NB4 (cell line): ENCODE measurements at places on chromosomes 7 and 10.
A peak's percentile ranks its signal among the peaks of the same experiment; 100 is the strongest.

DNA sequence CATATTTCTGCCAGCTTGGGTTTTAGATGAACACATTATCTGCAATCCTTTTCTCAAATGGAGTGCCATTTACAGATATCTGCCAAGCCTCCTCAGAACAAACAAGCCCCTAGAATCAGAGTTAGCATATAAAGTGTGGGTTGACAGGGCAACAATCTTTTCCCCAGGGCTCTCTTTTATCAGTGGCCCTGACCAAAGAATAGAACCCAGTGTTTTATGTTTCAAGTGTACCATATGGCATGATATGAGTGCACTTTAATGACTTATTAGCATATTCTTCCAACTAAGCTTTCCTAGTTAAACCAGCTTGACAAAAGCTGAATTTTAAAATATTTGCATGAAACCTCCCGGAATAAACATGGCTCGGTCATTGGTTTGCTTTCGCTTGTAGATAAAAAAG is 57.3 kb downstream of the EVX1 start:
- no peak for DNase-seq

DNA sequence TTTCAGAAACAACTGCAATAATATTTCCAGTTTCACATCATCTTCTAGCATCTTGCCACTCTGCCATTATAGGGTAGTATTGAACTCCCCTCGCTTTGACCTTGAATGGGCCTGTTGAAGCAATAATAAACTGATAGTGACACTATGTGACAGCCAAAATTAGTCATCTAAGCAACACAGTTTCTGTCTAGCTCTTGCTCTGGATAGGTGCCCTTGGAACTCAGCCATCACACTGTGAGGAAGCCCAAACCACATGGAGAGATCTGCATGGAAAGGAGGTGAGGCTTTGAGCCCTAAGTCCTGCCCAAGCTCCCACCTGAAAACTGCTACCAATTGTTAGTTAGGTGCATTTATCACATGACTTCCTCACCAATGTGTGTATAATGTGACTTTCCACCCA is 18.1 kb upstream of the KCND2 start:
- no peak for DNase-seq

- peak; percentile 53 for DNase-seq
These were observed 135.2 kb downstream of the CUX1 start for GRCh38 chr7:101952355-101953247.

DNA sequence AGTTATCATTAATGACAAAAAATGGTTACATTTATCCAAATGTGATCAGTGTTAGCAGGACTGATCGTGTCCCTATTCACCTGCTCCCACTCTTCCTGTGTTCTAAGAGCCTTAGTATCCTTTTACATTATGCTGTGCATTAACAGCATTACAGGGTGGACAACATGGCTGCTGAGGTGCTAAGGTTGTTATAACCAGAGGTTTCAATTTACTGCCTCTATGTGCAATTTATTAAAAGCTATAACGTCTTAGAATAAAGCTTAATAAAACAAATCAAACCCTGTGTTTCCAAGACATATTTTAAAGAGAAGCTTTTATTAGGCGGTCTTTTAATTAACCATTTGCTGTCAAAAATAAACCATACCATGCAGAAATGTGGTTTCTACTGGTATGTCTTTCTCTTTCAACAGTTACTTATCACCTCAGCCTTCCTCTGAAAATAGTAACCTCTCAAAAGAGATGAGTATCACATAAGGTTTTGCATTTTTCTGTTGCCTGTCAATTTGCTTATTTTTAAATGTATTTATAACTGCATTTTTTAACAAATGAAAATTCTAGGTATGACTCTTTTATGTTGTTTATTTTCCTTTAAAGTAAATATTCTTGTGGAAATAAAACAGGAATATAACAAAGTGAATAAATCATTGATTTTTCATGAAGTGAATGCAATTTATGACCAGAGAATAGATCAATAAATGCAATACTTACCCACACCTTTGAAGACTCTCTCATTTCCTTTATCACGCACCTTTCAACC is 849.8 kb upstream of the SORCS1 start:
- DNase-seq, result no peak

DNA sequence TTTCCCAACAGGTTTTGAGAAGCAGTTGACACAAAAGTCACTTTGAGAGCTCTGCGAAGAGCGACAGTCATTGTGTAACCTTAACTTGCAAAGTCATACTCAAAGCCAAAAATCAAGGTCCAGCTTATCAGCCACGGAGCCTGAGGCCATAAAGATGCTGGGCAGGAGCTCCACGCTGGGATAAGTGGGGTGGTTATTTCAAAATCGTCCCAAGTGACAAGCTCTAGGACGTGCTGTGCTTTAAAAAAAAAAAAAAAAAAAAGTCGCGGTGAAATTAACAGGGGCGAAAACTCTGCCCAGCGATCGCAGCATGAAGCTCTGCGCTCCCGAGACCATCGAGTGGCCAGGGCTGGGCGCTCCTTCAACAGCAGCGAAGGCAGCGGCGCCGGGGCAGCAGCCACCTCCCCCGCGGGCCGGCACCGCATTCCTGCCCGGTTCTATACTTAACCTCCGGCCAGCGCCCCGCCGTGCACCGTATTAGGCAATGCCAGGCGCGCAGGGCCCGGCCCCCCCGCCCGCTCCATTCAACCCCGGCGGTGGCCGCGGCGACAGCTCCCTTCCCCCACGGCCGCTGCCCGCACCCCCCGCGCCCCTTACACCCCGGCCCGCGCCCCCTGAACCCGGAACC is 657 bp downstream of the HACD1 start:
- DNase-seq, result peak; percentile 76

GRCh38 chr10:126674741-126675515 is 4.4 kb upstream of the C10orf90 start:
- no peak for DNase-seq

- DNase-seq, result no peak
These were observed 317.3 kb upstream of the HGF start for GRCh38 chr7:82087099-82087498.

GRCh38 chr10:113469796-113470195 is 83.1 kb upstream of the HABP2 start:
- DNase-seq, result no peak

DNA sequence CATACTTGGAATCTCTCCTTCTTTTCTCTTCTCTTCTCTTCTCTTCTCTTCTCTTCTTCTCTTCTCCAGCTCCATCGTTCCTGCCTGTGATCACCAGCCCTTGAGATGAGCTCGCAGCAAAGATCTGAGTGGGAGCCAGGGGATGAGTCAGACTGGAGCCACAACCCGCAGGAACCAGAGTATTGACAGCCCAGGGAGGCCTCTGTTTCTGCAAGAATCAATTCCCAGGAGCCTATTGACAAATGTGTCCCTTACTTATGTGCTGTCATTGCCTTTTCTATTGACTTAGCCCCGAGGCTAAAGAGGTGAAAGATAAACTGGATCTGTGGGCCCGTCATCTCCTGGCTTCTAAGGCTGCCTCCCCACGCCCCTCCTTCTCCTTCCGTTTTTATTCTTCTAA is 13.1 kb upstream of the HABP2 start:
- peak; percentile 85 for DNase-seq

GRCh38 chr7:132176719-132177118 is 399.6 kb downstream of the PLXNA4 start:
- DNase-seq, result no peak

GRCh38 chr7:130996833-130997231 is 262.8 kb upstream of the KLF14 start:
- no peak for DNase-seq

DNA sequence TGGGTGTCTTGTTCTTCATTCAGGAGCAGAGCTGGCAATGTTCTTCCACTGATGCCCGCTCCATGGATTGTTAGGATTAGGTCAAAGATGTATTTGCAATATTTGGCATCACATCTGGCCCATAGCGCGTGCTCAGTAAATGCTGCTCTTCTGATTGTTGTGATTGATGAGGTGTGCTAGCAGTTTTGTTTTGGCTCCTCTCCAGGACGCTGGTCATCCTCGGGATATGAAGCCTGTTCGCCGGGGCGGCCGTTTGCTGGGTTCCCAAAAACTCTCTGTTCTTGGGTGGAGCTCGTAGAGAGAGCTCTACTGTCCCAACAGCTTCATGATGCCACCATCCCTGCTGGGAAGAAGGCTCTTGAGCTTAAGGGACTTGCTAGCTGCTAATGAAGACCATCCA is 96.9 kb downstream of the XRCC2 start:
- no peak for DNase-seq

DNA sequence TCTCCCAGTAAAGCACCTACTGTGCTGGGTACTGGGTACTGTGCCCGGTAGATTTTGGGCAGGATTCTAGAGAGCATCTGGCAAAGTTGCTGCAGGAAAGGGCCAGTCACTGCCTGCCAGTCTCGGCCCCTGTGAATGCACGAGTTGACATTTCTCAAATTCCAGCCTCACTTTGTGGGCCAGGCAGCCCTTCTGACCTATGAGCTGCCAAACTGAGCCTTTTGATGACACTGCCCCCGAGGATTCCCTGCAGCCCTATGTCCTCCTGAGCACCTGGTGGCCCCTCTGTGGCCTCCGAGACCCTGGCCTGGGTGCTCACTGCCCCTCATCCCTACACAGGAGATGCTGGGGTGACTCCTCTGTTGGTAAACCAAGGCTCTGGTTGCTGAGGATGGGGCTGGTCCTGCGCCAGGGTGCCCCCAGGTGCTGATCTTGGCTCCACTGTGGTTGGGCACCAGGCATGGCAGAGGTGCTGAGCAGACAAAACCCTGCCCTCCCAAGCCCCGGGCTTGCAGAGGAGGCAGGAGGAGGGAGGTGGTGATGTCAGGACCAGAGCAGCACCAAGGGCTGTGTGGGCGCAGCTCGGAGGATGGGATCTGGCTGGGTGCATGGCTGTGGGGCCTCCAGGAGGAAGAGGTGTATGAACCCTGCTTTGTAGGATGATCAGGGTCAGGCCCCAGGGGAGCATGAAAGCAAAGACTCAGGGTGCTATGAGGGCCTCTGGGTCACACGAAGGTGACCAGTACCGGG is 16.2 kb downstream of the LHPP start:
- DNase-seq, result no peak

DNA sequence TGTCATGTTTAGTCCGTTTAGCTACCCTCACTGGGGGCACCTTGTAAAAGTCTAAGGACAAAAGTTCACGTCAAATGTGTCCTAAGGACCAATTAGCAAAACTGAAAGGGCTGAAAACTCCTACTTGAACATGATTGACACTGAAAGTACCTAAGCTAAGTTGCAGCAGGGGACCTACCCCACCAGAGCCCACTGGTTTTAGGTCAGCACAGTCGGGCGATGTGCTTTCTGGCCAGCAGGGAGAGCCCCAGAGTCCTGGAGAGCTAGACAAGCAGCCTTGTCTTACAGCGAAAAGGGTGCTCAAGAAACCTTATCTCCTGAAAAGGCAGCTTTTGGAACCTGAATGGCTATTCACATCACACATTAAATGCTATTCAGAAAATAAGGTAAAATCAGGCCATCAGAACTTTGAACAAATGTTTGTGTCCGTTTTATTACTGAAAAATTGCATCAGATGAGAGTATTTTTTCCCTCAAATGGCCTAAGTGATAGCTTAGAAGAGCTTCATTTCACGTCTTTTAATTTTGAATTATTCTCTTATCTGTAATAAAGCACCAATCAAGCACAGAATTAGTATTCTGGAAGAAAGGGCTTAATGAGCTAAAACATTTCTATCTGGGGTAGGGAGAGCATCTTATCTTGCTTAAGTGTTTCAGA is 52.2 kb upstream of the MKI67 start:
- DNase-seq, result peak; percentile 54

- no peak for DNase-seq
These were observed 379.9 kb downstream of the SH2D4B start for GRCh38 chr10:80917636-80918035.

- no peak for DNase-seq
These were observed 28.6 kb upstream of the PPP2R2D start for GRCh38 chr10:131872011-131872826.

GRCh38 chr7:100867040-100867775 is at the start of gene TRIP6:
Gene TRIP6, plus strand, starts transcription at chr7:100867387. Its CDS starts 111 bp downstream, at chr7:100867498.
- DNase-seq, result peak; percentile 95

GRCh38 chr7:84389242-84389641 is 194.7 kb upstream of the SEMA3A start:
- peak; percentile 27 for DNase-seq

- DNase-seq, result peak; percentile 61
These were observed 6.0 kb downstream of the ADCYAP1R1 start for GRCh38 chr7:31058122-31058521.

- no peak for DNase-seq
These were observed 370.1 kb upstream of the PRKCQ start for GRCh38 chr10:6950133-6950532.

DNA sequence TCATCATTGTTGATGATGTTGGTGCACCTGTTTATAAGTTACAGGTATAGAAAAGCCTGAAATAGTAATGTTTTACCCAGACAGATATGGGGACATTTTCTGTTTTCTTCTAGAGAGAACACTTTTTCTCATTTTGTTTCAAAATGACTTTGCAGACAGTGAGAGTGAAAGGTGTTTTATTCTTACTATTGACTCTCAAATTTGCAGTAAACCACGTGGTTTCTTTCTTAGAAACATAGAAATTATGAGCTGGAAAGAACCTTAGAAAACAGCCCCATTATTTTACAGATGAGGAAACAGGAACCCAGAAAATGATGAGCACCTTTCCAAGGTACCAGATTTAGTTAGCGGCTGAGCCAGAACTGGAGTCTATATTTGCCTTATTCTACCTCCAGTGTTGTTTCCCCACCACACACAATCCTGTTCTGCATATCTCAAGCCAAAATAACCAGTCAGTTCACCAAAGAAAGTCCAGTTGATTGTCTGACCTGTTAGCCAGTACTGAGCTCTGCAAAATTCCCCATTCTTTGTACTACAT is 138.9 kb upstream of the AHR start:
- no peak for DNase-seq

- no peak for DNase-seq
These were observed 112.0 kb upstream of the C7orf33 start for GRCh38 chr7:148478551-148478950.

DNA sequence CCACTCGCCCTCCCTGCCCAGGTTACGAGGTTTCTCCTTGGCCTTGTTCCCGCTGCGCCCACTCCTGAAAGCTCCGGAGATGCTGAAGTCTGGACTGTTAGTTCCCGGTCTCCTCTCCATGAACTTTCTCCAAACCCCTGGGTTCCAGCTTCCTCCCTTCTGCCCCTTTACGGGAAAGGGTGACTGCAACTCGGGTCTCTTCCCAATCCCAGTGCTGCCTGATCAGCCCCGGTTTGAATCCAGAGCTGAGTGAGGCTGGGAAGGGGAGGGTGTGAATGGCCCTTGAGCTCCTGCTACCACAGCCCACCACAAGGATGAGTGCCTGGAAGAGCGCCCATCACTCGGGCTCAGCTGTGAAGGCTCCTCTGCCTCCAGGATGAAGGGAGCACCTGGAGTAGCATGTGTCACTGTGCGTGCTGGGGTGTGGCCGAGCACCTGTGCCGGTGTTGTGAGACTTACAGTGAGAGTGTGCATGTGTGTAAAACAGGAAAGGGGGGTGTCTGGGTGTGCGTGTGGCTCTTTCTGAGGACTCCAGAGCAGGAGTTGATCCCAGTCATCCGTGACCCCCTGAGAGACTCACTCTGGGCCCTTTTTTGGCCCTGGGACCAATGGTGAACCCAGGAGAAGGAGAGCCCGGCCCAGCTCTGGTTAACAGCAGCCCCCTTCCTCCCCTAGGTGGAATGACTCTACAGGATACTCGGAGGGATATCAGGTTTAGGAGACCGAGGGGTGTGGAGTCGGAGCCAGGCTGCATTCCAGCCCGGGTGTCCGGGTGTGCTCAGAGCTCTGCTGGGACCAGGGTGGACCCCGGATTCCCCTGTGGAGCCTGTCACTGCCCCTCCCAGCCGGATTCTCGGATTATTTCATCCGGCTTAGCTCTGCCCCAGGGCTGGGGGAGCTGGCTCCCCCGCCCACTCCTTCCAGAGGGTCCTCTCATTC is 1.1 kb upstream of the ZNF467 start:
- DNase-seq, result no peak

- DNase-seq, result no peak
These were observed 945 bp upstream of the RHEB start for GRCh38 chr7:151520419-151521261.
